ENCODE measurements at places on chromosomes 7 and 10. TPM values are rescaled to one million over a fixed set of nuclear protein-coding genes. Genes with fewer than 3 reads are reported as not detected.

DNA sequence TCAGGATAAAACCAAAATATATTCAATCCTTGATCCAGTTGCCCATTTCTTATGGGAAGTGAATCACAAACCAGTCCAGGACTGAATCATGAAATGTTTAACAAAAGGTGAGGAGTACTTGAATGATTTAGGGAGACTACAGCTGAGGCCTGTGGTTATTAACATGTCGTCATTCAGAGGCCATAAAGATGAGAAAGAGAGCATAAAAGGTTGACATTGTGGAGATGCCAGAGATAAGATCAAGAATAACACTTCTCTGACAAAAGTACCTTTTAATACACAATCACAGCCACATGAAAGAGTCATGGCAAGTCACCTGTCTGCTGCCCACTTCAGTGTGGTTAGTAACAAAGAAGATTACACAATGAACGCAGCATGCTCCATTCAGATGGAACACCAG is 1195.7 kb upstream of the SORCS1 start:
- ATAC-seq, result no peak
- no peak overlapping the region for H3K4me3 ChIP-seq
- H3K4me1 ChIP-seq, result no peaks in the 10 kb centered on the region

GRCh38 chr10:75525067-75525466 is 93.6 kb downstream of the LRMDA start:
- H3K36me3 ChIP-seq, result no peaks in the 10 kb centered on the region
- no peaks in the 10 kb centered on the region for H3K27me3 ChIP-seq
- ATAC-seq, result no peak
- H3K4me1 ChIP-seq, result no peaks in the 10 kb centered on the region
- no peak overlapping the region for H3K4me3 ChIP-seq
- no peak overlapping the region for H3K27ac ChIP-seq

NOD1 gene
- 16.2 TPM for total RNA-seq

WBP1L gene
- total RNA-seq, result 135 TPM

GRCh38 chr10:19200211-19200610 is 151.6 kb downstream of the MALRD1 start:
- H3K4me3 ChIP-seq, result no peak overlapping the region
- ATAC-seq, result no peak
- no peak overlapping the region for H3K27ac ChIP-seq
- no peaks in the 10 kb centered on the region for H3K36me3 ChIP-seq
- no peaks in the 10 kb centered on the region for H3K4me1 ChIP-seq
- no peaks in the 10 kb centered on the region for H3K27me3 ChIP-seq

SFXN4 gene
- 15.7 TPM for total RNA-seq

NKX2-3 gene
- 0.54 TPM for total RNA-seq

LCOR gene
- total RNA-seq, result 22.3 TPM

DNA sequence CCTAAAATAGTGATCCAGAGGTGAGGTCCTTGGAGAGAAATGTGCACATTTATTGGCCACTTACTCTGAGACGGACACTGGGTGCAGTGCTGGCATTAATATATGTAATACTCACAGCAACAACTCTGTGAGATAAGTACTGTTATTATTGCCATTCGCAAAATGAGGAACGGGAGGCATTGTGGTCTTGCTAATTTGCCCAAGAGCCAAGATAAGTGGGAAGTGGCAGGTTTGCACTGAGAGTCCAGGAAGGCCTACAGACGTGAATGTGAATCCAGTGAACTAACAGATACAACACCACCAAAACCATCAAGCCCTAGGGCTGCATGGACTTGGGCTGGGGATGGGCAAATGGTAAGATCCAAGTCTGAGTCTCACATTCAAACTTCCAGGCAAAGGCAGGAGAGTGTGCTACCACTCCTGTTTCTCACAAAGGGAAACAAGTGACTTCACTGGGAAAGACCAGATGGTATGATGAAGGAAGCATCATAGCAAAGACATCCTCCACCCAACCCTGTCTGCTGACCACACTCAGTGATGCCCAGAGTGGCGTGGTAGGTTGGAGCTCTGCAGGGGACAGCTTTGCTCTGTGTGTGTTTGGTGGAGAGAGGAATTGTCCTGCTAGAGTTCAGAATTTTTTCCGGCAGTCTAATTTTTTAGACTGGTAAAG is 19.2 kb downstream of the TMEM273 start:
- no peaks in the 10 kb centered on the region for H3K27me3 ChIP-seq
- ATAC-seq, result no peak
- H3K4me1 ChIP-seq, result no peaks in the 10 kb centered on the region
- H3K4me3 ChIP-seq, result no peak overlapping the region
- no peaks in the 10 kb centered on the region for H3K36me3 ChIP-seq

- H3K27ac ChIP-seq, result no peak overlapping the region
- H3K27me3 ChIP-seq, result no peaks in the 10 kb centered on the region
- H3K4me3 ChIP-seq, result no peak overlapping the region
- no peaks in the 10 kb centered on the region for H3K4me1 ChIP-seq
Measured at GRCh38 chr7:129606803-129607202, 4.7 kb upstream of the NRF1 start.
